Tibial nerve (tissue), 4 donors: ENCODE measurements at places on chromosomes 1 and 21. TPM values are rescaled to one million over a fixed set of nuclear protein-coding genes. Genes with fewer than 3 reads are reported as not detected.
A peak's percentile ranks its signal among the peaks of the same experiment; 100 is the strongest.

EPHB2 gene
- 9.0 TPM for total RNA-seq

DNA sequence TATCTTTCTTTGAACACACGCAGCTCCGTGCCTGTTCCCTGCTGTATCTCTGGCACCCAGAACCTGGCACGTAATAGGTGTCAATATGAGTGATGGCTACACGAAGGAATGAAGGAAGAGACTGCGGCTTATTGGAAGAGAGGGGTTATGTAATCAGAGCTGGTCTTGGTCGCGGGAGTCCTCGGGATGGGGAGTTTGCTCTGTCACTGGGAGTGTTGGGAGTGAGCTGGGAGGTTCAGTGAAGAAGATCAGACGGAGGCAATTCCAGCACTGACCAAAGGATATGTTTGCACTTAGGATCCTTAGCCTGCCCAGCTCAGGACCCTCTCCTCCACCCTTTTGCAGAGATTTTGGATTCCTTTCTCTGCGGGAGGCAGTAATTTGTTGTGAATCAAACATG, 709.1 kb downstream of the PTPRU start:
- no peaks in the 10 kb centered on the region for H3K27me3 ChIP-seq
- H3K4me3 ChIP-seq: no peak overlapping the region
- no peak for DNase-seq
- no peaks in the 10 kb centered on the region for H3K4me1 ChIP-seq
- no peak overlapping the region for H3K27ac ChIP-seq
- no peaks in the 10 kb centered on the region for H3K36me3 ChIP-seq

GBP7 gene
- total RNA-seq: not detected

DNA sequence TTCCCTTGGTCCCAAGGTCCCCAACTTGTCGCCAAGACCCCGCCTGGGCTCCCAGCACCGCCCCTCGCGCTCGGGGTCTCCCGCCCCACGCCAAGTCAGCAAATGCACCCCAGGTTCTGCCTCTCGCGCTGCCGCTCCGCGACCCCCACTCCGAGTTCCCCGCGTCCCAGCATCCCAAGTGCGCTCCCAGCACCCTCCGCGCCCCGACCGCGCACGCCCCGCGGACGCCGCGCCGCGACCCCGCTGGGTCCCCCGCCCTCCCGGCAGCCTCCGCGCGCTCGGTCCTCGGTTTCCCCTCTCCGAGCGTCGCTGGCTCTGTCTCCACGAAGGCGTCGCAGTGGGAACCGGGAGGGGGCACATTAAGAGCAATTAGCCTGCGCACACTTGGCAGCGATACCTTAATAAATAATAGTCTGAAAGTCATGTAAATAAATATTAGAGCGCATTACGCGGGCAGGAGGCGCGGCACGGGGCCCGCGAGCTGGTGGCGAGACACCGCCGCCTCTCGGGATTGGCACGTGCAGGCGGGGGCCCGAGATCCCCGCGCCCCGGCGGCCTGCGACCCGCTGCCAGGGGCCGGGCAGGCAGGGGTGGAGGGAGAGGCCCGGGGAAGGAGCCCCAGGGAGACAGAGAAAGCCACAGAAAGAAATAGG, 75.9 kb downstream of the VWA5B1 start:
- H3K27ac ChIP-seq: no peak overlapping the region
- peaks cover 89% of the 10 kb centered on the region for H3K27me3 ChIP-seq
- no peak overlapping the region for H3K4me3 ChIP-seq
- no peak for DNase-seq

DNA sequence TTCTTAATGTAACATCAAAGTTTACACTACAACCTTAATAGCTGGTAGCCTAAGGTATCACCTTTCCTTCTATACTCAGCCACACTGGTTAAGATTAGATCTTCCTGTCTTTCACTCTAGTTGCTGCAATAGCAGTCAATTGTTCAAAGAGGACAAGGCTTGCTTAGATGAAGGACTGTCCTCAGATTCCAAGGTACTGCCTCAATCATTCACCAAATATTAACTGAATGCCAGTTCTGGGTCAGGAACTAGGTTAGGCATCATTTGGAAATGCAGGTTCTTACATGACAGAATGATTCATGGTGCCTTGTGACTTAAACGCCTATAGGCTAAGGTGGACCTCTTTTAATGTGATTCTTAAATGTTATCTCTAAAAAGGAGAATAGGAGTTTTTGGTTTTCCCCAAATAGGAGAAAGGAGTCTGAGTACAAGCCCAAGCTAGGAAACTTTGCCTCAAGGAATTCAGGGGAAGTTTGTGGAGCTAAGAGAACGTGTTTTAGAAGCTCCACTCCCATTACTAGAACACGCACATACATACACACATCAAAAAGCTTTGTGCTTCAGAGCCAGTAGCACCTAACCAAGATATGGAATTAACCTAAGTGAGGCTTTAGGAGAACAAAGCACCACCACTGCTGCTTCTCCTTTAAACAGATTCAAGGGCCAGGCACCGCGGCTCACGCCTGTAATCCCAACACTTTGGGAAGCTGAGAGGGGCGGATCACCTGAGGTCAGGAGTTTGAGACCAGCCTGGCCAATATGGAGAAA, 8.5 kb upstream of the WDR47 start:
- no peaks in the 10 kb centered on the region for H3K4me1 ChIP-seq
- no peaks in the 10 kb centered on the region for H3K27me3 ChIP-seq
- H3K27ac ChIP-seq: no peak overlapping the region
- no peak for DNase-seq

DNA sequence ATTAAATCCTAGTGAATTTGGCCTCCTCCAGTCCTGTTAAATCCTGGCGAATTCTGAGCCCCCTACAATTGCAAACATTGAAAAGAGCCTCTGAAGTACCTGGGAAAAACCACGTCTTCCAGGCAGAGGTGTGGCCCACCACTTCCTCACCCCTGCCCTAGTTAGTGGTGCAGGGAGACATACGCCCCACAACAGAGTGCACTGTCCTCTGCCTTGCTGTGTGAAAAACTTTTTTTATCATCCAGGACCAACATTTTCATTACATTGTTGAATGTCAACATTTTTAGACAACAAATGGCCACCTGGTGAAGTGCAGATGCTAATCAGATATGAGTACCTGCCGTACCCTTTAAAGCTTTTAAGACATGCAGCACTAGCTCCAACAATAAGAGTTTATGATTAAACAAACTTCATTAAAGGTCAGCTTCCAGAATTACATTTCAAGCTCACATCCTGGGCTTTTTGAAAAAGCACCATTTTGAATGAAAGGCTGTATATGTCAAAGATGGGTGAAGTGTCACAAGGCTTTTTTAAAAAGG, 13.6 kb upstream of the TMPRSS2 start:
- no peaks in the 10 kb centered on the region for H3K4me1 ChIP-seq
- H3K27me3 ChIP-seq: no peaks in the 10 kb centered on the region
- H3K4me3 ChIP-seq: no peak overlapping the region
- H3K27ac ChIP-seq: no peak overlapping the region

TMEM183A gene
- 80.6 TPM for total RNA-seq

- no peak for DNase-seq
- H3K4me1 ChIP-seq: peaks cover 14% of the 10 kb centered on the region
- H3K4me3 ChIP-seq: no peak overlapping the region
- H3K36me3 ChIP-seq: no peaks in the 10 kb centered on the region
- H3K27me3 ChIP-seq: no peaks in the 10 kb centered on the region
- no peak overlapping the region for H3K27ac ChIP-seq
Observed at GRCh38 chr1:235943581-235944114, 76.9 kb upstream of the LYST start.

DNA sequence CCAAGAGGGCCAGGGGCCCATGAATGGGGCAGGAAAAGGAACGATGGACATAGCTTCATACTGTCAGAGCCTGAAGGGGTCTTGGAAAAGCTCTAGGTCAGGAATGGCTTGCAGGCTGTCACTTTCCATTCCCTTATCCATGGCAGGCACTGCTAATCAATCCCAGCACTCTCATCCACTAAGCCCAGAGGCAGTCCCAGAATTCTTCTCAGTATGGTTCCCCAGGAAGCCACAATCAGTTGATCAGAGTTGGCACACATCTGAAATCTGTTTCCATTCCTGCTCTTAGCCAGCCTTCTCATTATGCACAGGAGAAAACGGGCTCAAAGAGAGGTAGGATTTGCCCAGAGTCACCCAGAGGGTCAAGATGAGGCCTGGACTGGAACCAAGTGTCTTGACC, 65.7 kb downstream of the LACTBL1 start:
- H3K4me3 ChIP-seq: no peak overlapping the region
- H3K27ac ChIP-seq: no peak overlapping the region
- no peaks in the 10 kb centered on the region for H3K36me3 ChIP-seq
- no peaks in the 10 kb centered on the region for H3K27me3 ChIP-seq

GRCh38 chr1:184405094-184405800, 18.4 kb downstream of the C1orf21 start:
- no peak overlapping the region for H3K4me3 ChIP-seq
- H3K4me1 ChIP-seq: peaks cover 9% of the 10 kb centered on the region
- no peaks in the 10 kb centered on the region for H3K36me3 ChIP-seq
- H3K27ac ChIP-seq: no peak overlapping the region
- no peak for DNase-seq

DNA sequence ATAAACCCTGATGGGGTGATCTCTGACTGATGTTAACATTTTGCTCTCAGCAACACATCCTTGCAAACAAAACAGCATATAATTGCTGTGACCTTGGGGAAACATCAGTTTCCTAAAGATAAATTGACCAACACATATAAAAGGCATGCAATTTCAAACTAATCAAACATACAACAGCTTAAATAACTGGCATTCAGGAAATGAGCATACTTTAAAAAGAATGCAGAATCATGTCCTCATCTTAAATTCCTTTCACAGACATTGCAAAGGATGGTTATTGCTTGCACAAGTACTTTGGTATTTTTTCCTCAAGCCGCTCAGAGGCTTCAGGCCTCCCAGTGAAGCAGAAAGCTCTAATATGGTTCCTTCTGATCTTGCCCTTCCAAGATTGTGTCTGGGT, 53.4 kb upstream of the RGS18 start:
- H3K27me3 ChIP-seq: no peaks in the 10 kb centered on the region
- H3K36me3 ChIP-seq: no peaks in the 10 kb centered on the region
- no peak overlapping the region for H3K4me3 ChIP-seq
- no peak for DNase-seq
- no peaks in the 10 kb centered on the region for H3K4me1 ChIP-seq
- no peak overlapping the region for H3K27ac ChIP-seq

- no peaks in the 10 kb centered on the region for H3K27me3 ChIP-seq
- no peak for DNase-seq
- H3K4me1 ChIP-seq: no peaks in the 10 kb centered on the region
- H3K27ac ChIP-seq: no peak overlapping the region
Observed at GRCh38 chr1:237873487-237874211, 17.1 kb downstream of the ZP4 start.

RPE65 gene
- not detected for total RNA-seq

GNL2 gene
- total RNA-seq: 27.8 TPM

DNA sequence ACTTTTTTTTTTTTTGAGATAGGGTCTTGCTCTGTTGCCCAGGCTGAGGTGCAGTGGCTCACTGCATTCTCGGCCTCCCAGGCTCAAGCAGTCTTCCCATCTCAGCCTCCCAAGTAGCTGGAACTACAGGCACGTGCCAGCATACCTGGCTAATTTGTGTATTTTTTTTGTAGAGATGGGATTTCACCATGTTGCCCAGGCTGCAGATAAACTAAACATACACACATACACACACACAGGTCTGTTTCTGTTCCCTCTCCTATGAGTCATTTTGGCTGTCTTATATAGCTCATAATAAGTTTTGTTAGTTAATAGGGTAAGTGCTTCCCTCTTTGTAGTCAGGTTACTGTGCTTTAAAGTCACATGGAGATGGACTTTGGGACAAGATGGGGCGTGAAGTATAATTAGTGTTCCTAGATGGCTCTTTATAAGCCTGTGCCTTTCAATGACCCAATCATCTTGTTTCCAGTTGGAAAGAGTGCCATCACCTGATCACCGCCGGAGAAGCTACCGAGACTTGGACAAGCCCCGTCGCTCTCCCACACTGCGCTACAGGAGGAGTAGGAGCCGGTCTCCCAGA, 9.1 kb downstream of the PRPF38A start:
- H3K27ac ChIP-seq: no peak overlapping the region
- peaks cover 50% of the 10 kb centered on the region for H3K36me3 ChIP-seq
- H3K27me3 ChIP-seq: no peaks in the 10 kb centered on the region
- DNase-seq: no peak
- H3K4me1 ChIP-seq: no peaks in the 10 kb centered on the region

DNA sequence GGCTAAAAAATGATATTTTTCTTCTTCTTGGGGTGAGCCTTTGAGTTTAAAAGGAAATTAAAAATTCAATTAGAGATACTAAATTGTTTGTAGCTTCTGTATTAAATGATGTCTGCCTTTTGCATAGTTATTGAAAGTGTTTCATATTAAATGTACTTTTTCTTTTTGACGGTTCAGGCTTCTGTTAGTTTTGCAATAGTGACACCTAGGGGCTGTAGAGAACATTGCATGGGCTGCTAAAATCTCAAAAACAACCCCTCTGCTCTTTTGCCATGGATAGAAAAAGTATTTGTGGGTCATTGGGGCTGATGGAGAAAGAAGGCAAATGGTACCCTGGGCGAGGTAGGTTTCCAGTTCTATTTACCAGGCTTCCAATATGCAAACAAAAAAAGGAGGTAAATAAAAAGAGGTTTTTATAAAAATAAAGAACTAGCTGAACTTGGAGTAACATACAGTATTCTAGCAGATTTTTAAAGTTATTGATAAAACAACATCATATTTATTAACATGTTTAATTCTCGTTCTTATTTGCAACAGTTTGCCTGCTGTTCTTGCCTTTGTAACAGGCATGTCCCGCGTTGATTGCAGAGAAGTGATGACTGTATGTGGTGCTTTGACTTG, 115.4 kb upstream of the HOOK1 start:
- H3K4me1 ChIP-seq: peaks cover 34% of the 10 kb centered on the region
- peak overlapping the region; percentile 11 for H3K27ac ChIP-seq
- no peaks in the 10 kb centered on the region for H3K27me3 ChIP-seq
- DNase-seq: no peak

DNA sequence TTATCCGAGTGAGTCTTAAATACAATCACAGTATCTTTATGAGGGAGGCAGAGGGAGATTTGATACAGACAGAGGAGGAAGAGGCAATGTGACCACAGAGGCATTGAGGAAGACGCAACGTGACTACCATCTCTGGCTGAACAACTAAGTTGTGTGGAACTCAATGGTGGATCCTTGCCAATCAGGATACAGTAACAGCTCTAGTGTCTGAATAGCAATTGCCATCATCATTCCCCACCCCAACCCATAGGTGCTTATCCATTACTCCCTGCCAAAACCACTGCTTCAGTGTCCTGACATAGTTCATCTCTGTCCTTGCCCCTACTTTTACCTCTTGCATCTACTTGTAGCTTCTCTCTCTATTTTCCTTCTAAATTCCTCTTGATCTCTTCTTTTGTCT, 20.5 kb upstream of the RHBDL2 start:
- no peak overlapping the region for H3K27ac ChIP-seq
- no peak for DNase-seq
- no peak overlapping the region for H3K4me3 ChIP-seq
- H3K27me3 ChIP-seq: no peaks in the 10 kb centered on the region
